ENCODE measurements at places on chromosomes 7 and 10.

DNA sequence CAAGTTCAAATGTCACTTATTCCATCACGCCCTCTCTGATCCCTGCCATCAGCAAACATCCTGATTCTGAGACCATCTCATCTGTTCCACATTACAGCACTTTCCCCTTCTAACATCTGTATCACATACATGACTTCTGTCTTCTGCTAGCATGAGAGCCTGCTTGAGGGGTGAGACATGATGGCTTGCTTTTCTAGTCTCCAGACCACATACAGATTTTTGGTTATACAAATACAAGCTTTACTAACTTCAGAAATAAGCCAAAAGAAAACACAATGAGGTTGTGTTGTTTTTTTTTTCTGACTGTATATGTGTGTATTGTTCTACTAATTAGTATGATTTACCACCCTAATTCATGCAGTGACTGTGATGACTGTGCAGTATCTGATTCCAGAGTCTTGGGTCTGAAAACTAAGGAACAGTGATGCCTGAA lies 34.3 kb downstream of the NAPEPLD start:
- no peak for DNase-seq

GRCh38 chr10:132459301-132460003 lies 62.5 kb downstream of the PWWP2B start:
- DNase-seq = no peak

DNA sequence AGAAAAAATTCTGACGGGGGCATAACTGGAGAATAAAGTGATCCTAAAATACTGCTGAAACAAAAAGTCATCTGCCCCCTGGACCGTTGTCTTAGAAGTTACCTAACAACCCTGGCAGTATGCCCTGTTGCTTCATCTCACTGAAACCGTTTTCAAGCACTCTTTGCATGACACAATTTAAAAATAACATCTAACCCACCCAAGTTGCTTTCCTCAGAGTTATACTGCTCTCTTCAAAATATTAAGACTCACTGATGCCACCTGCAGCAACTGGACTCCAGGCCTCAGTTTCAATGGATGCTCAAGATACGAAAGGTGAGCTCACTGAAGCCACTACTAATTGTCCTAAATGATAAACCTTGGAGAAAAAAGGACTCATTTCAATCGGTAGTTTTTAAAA lies 57.4 kb downstream of the CDK6 start:
- DNase-seq = no peak

DNA sequence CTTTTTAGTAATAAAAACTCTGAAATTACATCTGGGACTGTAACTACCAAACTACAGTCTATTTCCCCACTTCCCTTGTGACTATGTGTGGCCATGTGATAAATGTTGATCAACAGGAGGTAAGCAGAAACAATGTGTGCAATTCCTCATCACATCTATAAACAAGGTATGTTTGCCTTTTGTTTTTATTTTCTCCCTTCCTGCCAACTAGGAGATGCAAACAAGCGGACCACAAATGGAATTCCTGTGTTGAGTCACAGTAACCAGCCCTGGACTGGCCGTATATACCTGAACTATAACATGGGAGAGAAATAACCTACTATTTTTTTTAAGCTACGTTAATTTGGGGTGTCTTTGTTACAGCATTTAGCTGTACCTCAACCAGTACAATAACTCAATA lies 52.5 kb downstream of the SCRN1 start:
- no peak for DNase-seq

GRCh38 chr7:57203161-57203791 lies 71.0 kb upstream of the ZNF479 start:
- DNase-seq = peak; percentile 1

DNA sequence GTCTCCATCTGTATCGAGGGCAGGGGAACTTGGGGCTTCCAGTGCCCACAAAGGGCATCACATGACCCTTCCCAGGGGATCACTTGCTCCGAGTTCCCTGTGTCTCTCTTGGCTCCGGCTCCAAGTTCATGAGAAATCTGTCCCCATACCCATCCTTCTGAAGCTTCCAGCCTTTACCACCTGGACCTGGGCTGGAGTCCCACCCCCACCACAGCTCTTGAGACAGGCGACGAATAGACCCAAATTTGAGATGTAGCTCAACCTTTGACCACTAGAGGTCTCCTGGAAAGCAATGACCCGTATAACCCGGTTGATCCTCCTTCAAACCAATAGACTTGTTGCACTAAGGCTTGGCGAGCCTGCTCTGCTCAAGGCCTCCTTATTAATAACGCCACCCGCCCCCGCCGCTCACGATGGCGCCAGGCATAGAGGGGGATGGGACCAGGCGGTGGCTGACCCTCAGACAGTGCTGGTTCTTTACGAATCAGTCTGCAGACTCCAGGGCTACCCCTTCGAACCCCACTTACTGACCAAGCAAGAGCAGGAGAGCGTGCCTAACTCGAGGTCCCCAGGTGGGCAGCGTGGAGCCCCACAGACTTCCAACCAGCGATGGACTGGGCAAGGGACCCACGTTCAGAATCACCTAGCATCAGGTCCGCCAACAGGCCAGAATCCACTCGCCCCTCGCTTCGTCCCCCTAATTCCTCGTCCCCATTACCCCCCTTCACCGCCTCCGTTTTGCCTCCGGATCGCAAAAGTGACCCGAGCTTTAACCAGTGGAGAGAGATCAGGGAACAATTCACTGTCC lies 4.4 kb upstream of the ARID5B start:
- DNase-seq = peak; percentile 21

GRCh38 chr10:108244443-108245228 lies 1080.1 kb upstream of the SORCS1 start:
- DNase-seq = no peak

DNA sequence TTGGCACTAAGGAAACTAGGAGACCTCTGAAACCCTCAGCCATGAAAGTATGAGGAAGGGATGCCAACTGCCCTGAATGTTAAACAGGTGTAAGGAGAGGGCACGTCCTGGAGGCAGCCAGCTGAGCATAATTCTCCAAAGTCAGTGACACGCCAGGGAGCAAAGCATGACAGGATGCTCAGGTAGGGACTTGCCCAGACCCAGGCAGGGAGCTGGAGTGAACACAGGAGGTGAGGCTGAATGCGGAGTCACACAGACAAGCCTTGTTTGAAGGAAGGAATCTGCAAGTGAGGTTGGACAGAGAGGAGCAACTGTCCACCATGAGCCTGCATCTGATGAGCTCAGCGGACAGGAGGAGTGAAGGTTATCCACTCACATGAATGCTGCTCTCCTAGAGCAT lies 41.5 kb downstream of the KLRG2 start:
- DNase-seq = no peak

- no peak for DNase-seq
Measured at GRCh38 chr7:100575746-100576383, 2.2 kb upstream of the SAP25 start.

DNA sequence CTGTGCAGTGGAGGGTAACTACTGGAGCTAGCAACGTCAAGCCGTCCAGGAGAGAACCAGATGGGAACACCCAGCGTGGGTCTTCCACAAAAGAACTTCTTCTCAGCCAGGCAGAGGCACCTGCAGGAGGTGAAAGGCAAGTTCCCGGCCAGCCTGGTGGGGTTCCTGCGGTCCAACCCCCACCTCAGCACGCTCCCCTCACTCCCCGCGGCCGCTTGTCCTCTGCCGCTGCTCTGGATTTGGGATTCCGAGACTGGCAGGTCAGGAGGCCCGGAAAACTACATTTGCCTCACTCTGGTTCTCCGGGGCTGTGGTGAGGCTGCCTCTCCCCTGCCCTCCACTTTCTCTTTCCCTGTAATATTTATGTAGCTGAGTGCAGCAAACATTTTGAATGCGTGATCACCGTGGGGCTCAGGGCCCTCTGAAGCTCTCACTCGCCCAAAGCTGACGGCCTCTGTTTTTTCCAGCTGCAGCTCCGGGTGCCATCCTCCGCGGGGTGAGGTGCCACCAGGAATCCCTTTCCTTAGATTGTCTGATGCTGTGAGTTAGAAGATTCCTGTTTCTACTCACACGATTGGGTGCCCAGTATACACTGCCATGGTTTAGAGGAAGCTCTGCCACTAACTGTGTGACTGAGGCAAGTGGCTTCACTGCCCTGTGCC lies 366.9 kb downstream of the DNAJB6 start:
- DNase-seq = no peak

DNA sequence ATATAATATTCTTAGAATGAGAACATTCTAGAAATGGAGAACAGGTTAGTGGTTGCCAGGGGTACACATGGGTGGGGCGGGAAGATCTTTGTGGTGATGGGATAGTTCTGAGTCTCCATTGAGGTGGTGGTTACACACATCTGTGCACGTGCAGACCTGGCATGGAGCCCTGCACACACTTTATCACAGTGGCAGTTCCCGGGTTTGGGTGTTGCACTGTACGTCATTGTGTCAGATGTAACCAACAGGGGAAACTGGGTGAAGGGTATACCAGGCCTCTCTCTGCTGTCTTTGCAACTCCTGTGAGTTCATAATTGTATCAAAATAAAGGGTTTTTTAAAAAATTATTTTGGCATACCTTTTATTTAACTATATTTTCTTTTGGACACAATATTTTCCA lies 51.1 kb downstream of the LMTK2 start:
- no peak for DNase-seq

DNA sequence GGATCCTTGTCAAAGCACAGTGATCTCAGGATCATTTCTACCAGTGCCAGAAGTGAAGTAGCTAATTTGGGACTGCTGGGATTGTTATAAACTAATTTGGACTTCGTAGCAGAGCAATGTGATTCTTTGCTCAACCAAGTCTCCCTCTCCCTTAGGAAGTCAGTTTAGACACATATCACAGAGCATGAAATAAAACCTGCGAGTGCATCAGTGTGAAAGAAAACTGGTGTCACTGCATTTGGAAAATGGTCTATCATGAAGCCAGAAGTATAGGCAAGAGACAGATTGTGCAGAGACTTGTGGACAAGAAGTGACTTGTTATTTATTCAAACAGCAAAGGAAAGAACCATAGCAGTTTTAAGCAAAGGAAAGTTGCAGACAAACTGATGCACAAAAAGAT lies 560.5 kb upstream of the NRG3 start:
- DNase-seq = no peak

DNA sequence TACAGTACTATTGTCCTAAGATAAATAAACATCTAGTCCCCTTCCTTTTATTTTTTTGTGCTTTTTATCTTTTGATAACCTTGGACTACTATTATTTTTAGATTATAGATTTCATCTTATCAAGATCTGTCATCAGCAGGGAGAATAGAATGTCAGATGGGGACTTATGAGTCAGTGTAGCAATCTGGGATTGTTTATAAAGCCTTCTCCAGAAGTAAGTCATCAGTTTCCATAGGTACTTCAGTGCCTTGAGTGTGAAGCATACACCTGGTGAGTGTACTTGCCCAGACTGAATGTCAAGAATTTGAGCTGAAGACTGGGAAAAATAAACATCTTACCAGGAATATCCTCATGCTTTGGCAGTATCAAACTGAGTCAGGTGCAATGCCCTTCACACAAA lies 2.1 kb downstream of the CASD1 start:
- no peak for DNase-seq

GRCh38 chr10:12796401-12797160 lies 204.9 kb downstream of the CCDC3 start:
- no peak for DNase-seq

- DNase-seq = no peak
Measured at GRCh38 chr10:16724509-16724908, 92.7 kb downstream of the RSU1 start.

GRCh38 chr10:14405076-14406065 lies 74.6 kb upstream of the FRMD4A start:
- DNase-seq = no peak

GRCh38 chr7:23175938-23176337 lies 5.9 kb upstream of the NUP42 start:
- no peak for DNase-seq

GRCh38 chr7:29243910-29244655 lies 49.5 kb downstream of the CHN2 start:
- no peak for DNase-seq

DNA sequence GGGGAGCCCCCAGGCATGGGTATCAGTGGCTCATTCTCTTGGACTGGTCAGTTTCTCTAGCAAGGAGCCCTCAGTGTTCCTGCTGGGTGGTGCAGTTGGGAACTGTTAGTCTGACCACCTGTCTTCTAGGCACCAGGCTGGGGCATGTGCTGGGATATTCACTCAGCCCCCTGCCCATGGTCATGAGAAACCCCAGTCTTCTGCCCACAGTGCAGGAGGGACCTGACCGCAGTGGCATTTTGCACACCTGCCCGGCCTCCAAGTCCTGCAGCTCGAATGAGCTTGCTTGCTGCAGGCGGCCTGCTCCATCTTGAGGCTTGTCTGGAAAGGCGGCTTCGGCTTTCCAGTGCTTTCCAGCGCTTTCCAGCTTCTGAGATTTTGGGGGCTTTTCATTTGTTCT lies 36.3 kb downstream of the CUX1 start:
- no peak for DNase-seq

GRCh38 chr7:36686499-36686898 lies 37.8 kb downstream of the AOAH start:
- DNase-seq = peak; percentile 24

- DNase-seq = no peak
Measured at GRCh38 chr10:12631787-12632562, 282.6 kb downstream of the CAMK1D start.

GRCh38 chr10:103895411-103896186 lies 22.4 kb downstream of the STN1 start:
- no peak for DNase-seq

DNA sequence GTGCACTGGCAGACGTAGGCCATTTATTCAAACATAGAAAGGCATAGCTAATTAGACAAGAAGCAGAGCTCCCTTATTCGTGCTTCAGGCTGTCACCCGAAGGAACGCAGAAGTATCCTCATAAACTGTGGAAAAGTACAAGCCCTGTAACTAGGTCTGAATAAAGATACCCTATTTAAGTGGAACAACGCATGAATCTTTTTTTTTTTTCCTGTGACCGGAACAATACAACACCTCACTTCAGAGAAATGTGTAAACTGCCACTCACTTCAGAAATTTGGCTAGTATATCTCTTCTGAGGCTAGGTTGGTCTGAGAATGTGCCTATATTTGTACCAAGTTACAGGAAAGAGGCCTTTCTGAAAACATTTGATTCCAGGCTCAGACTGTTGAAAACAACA lies 8.0 kb upstream of the CSTF2T start:
- no peak for DNase-seq

GRCh38 chr10:69472544-69472943 lies 21.3 kb downstream of the TSPAN15 start:
- no peak for DNase-seq

- no peak for DNase-seq
Measured at GRCh38 chr7:13540429-13540828, 449.0 kb downstream of the ETV1 start.

GRCh38 chr10:75223507-75223906 lies 12.2 kb downstream of the COMTD1 start:
- DNase-seq = no peak

DNA sequence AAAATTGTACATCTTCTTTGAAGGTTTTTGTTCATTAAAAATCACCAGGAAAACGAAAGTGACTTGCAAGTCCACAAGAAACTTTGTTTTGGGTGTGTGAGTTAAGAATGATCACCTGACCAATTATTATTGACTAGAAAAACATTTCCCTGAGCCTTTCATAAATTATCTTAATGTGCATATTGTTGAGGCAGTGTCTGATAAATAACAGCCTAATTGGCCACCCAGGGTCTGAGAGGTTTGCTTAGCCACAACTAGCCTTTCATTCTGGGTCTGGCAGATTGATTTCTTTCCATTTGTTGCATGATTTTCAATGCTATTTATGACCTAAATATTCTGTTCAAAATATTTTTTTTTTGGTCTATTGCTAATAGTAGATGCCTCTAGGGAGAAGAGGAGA lies 152.8 kb downstream of the AUTS2 start:
- DNase-seq = no peak

GRCh38 chr10:32616438-32616837 lies 170.5 kb downstream of the CCDC7 start:
- no peak for DNase-seq
